Activated T-helper 2 cell treated with anti-CD3 and anti-CD28 coated beads, Interferon-gamma antibody, Interleukin-2, Interleukin-4, amounts not matched to agents 10 μg/mL and 5 μg/mL and 100 μg/mL, durations not matched to agents 14 hours and 24 hours and 36 hours (primary cell): ENCODE measurements at places on chromosomes 5 and 9. TPM values are rescaled to one million over a fixed set of nuclear protein-coding genes. Genes with fewer than 3 reads are reported as not detected.

- no peak within 1 kb of the TSS for H3K4me3 ChIP-seq
- H3K27me3 ChIP-seq = peaks cover 4% of the 10 kb centered on the region
- no peaks in the 10 kb centered on the region for H3K4me1 ChIP-seq
- no peaks in the 10 kb centered on the region for H3K36me3 ChIP-seq
Observed at GRCh38 chr5:137867664-137868063, at the start of gene MYOT. TSS of gene MYOT (plus strand) at chr5:137867860. CDS start at chr5:137870652, 2,792 bp downstream.

- DNase-seq = no peak
- H3K4me1 ChIP-seq = peaks cover 16% of the 10 kb centered on the region
- H3K27me3 ChIP-seq = peaks cover 54% of the 10 kb centered on the region
Observed at GRCh38 chr9:132161743-132162184, at the start of gene NTNG2. TSS of gene NTNG2 (plus strand) at chr9:132162058. CDS start at chr9:132166832, 4,774 bp downstream.

DNA sequence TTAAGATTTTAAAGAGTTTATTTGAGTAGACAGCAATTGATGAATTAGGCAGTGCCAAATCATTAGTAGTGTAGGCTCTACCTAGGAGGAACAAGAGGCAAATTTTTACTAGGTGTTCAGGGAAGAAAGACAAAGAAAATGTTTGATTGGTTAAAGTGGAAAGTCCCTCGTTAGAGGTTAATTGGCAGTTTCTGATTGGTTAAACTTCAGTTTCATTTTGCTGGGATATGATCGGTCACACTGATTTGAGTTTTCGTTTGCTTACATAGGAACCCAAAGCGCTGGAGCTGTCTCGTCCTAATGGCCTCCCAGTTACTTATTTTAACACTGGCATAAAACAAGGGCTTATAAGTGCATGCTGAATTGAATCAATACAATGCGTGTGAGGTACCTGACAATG lies 15.1 kb downstream of the DMAC1 start:
- no peaks in the 10 kb centered on the region for H3K27me3 ChIP-seq
- H3K4me1 ChIP-seq = peaks cover 4% of the 10 kb centered on the region
- no peak for DNase-seq
- no peaks in the 10 kb centered on the region for H3K36me3 ChIP-seq

CDKN2A gene
- total RNA-seq = 5.8 and 7.4 TPM in 2 replicates

IPO11 gene
- 49.9 and 52.8 TPM in 2 replicates for total RNA-seq

DNA sequence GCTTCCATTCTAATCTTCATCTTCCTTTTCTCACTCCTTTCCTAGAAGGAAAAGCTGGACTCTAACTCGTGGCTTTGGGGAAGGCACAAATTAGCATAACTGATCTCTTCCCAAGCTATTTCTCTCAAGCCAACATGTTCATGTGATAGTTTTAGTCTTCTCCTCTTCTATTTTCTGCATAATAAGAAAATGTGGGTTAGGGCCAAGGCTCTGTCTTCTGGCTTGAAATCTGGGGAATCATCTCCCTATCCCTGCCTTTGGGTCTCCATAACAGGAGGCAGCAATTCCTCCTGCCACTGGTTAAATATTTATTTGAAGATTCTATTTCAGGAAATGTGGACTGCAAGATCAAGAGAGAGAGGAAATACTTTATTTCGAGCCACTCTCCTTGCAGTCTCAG lies 1669.6 kb downstream of the MAT2B start:
- H3K36me3 ChIP-seq = no peaks in the 10 kb centered on the region
- no peak overlapping the region for H3K27ac ChIP-seq
- DNase-seq = no peak
- H3K27me3 ChIP-seq = no peaks in the 10 kb centered on the region
- H3K4me1 ChIP-seq = no peaks in the 10 kb centered on the region

BTNL8 gene
- total RNA-seq = 0.18 and 0.25 TPM in 2 replicates

DNA sequence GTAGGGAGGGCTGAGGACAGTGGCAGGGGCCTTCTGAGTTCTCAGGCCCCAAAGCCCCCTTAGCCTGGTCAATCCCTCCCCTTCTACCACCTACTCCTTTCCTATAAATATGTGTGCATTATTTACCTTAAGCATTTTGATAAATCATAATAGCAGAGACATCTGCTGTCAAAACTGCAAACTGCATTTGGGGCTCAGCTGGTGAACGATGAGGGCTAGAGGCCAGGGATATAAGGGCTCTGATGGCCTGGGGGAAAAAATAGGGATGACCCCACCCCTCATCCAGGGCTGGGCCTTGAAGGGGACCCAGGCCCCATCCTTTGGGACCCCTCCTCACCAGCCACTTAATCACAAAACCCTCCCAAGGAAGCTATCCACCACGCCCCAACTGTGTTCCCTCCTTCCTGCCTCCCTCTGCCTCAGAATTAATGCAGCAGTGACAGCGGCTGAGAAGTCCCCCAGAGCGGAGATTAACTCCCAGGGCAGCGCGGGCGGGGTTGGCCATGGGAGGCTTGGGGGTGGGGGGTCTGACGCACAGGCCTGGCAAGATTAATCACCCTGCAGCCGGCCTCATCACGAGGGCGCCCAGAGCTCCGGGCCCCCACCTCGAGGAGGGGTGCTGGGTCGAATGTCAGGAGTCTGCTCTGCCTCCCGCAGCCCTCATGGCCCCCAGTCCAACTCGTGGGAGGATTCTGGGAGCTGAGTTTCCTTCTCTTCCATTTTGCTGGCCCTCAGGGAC lies 42.1 kb downstream of the CXXC5 start:
- no peak overlapping the region for H3K4me3 ChIP-seq
- DNase-seq = no peak
- H3K27ac ChIP-seq = no peak overlapping the region
- H3K27me3 ChIP-seq = peaks cover 8% of the 10 kb centered on the region
- no peaks in the 10 kb centered on the region for H3K36me3 ChIP-seq

DNA sequence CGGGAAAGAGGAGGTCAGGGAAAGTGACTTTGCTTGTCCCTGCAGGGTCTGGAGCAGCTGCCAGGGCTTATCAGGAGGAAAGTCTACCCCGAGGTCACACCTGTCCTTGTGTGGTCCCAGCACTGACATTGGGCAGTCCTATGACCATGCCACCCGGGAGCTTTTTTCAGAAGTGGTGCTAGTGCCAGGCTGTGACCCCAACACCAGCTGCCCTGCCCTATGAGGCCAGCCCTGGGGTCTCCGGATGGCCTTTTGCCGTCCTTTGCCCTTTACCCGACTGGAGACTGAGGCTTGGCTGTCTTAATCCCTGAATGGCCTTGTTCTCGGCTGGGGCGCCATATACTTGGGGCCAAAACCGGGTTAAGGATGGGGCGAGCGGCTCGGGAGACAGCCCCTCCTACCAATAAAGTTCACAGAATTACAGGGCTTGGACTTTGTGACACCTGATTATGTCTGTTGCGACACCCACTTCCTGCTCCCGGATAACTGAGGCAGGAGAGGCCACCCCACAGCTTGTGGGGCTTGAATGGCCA lies 22.2 kb upstream of the SLC9A3 start:
- H3K4me3 ChIP-seq = no peak overlapping the region
- H3K27me3 ChIP-seq = peaks cover 19% of the 10 kb centered on the region
- H3K27ac ChIP-seq = no peak overlapping the region

ADRB2 gene
- total RNA-seq = 0.21 and 0.30 TPM in 2 replicates

DNA sequence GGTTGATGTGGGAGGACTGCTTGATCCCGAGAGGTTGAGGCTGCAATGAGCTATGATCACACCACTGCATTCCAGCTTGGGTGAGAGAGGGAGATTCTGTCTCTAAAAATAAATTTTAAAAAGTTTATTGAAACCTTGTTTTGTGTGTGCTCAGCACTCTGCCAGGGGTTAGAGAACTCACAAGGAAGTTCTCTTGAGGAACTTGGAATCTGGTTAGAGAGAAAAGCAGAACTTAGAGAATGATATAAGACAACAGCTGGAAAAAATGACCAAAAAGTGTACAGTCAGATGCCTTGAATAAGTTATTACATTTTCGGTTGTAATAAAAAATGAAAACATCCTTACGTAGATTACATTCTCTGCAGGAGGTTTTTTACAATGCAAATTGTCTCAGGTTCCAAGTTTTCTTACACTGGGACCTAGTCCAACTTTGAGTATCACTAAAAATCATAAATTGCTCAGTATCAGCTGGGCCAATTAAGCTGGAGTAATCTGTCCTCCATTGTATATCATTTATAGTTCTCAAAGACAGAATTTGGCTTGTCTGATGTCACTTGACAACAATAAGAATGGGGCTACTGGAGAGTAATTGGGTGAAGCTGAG lies 21.7 kb upstream of the TENT2 start:
- H3K36me3 ChIP-seq = no peaks in the 10 kb centered on the region
- H3K4me3 ChIP-seq = no peak overlapping the region
- H3K4me1 ChIP-seq = peaks cover 2% of the 10 kb centered on the region
- H3K27ac ChIP-seq = no peak overlapping the region
- no peak for DNase-seq

SIGMAR1 gene
- 105 and 109 TPM in 2 replicates for total RNA-seq
